ENCODE measurements at places on chromosomes 6 and 20. TPM values are rescaled to one million over a fixed set of nuclear protein-coding genes. Genes with fewer than 3 reads are reported as not detected.

TCEA2 gene
- total RNA-seq = 21.1 TPM

ARFGEF3 gene
- total RNA-seq = 2.2 TPM

EGFL8 gene
- 1.6 TPM for total RNA-seq

CDH4 gene
- 7.8 TPM for total RNA-seq

PDE10A gene
- 0.07 TPM for total RNA-seq

MEP1A gene
- total RNA-seq = not detected

RSPO3 gene
- 0.42 TPM for total RNA-seq

OLIG3 gene
- total RNA-seq = not detected

HLA-DQB2 gene
- not detected for total RNA-seq

LTA gene
- not detected for total RNA-seq

DNA sequence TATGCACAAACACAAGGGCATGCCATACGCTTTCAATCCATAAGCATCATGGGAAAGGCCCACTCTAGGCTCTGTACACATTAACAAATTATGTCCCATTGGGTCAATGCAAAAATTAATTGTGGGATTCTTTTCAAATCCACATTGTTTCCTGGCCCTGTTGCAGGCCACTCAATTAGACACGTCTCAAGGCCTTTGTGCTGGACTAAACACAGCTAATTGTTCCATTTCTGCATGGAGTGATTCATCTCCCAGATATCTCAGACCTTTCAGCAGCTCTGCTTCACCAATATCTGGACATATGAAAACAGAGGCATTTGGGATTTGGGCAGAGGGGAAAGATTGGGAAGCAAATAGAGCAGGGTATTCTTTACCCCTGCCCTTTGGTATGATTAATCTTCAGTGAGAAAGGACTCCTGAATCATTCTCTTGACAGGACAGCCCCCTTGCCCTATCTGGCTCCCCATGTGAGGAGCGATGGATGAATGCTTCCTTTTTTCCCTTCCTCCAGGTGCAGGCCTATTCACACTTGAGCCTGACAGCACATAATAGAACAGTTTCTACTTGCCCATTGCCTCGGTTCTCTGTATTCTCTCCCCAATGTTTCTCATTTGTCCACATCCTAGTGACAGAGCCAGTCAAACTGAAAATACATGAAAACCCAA, 547.6 kb downstream of the HAO1 start:
- peak; percentile 13 for DNase-seq

DNA sequence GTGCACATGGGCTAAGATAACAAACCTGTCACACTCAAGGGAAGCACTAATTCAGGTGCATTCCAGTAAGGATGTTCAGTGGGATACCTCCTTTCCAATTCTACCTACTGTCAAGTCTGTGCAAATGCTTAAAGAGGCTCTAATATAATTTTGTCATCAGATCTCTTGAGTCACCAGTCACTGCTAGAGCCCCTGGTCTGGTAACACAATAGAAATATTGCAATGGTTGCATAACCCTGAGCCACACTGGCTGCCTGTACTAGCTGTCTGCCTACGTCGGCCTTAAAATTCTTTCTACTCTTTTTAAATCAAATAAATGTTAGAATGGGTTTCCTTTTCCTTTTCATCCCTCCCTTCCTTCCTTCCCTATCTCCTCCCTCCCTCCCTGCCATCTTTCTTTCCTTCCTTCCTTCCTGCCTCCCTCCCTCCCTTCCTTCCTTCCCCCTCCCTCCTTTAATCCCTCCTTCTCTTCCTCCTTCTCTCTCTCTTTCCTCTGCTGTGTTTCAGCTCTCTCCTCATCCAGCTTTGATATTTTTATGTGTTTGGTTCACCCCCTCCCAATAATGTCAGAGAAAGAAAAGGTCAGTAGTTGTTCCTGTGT, 28.1 kb upstream of the OLIG3 start:
- DNase-seq = no peak

DNA sequence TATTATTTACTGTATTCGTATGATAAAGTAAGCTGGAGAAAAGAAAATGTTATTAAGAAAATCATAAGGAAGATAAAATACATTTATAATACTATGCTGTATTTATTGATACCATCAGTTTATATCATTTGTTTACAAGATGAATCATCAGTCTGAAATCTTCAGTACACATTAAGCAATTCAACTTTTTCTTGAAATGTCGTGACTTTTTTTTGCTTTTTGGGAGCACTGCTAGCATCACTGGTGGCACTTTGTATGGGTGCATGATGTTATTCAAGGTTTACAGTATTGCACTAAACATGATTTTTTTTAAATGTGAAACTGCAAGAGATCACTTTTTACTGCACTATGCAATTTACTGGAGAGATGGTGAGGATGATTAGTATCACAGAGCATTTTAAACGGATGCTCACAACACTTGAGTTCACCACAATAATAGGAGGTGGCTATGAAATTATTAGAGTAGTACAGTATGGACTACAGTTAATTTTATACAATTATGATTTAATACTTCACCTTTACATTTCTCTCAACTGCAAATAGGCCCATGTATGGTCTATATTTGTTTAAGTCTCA, 85.9 kb downstream of the SNAP25 start:
- DNase-seq = no peak

- no peak for DNase-seq
Measured at GRCh38 chr6:103011605-103012004, 1618.1 kb downstream of the GRIK2 start.

- peak; percentile 69 for DNase-seq
Measured at GRCh38 chr6:13807696-13808095, 6.7 kb downstream of the MCUR1 start.

DNA sequence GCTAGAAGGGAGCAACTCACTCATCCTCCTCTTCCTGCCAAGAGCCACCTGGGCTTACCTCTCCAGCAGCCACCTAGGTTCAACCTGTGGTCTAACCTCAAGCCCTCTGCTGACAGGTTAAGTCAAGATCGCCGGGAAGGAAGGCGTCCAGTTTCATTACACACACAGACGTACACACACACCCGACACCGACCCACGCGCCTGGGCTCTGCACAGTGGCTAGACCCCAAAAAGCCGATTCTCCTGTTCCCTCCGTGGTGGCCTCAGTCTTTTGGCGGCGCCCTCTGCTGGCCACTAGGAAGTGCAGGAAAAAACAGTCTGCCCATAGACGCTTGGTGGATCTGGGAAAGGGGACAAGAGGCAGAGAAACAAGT, 52.8 kb downstream of the MRPL14 start:
- peak; percentile 85 for DNase-seq

- peak; percentile 64 for DNase-seq
Measured at GRCh38 chr6:79538106-79538971, 1.1 kb upstream of the LCA5 start.

DNA sequence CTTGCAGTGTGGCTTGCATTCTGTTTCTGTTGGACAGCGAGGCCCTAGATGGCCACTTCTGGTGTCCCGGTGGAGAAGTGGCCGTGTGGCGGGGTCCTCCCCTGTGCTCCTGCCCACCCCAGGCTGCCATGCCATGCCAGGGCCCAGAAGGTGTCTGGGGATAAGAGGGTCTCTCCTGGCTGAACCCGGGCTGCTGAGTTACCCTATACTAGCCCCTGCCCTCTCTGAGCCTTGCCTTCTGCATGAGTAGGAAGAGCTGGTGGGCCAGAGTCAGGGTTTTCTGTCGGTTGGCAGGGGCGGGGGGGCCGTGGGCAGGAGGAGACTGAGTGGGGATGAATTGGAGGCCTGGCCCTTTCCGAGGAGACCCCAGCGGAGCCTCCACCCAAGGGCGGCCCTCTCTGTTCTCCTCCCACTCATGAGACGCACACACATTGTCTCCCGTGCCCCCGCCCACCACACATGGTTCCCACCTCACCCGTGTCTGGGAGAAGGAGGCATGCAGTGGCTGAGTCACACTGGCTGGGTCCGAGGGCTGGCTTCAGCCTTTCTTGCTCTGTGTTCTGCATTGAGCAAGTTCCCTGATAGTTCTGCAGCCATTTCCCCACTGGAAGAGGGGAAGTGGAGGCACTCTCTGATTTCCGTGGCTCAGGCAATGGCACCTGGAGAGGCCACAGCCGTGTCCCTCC, 24.6 kb downstream of the VSTM2L start:
- no peak for DNase-seq

GRCh38 chr6:2162079-2162445, 83.3 kb downstream of the GMDS start:
- DNase-seq = peak; percentile 76

- DNase-seq = peak; percentile 15
Measured at GRCh38 chr6:113732384-113732966, 124.7 kb upstream of the MARCKS start.

- peak; percentile 38 for DNase-seq
Measured at GRCh38 chr6:36985417-36985807, 584 bp downstream of the MTCH1 start.

- DNase-seq = no peak
Measured at GRCh38 chr6:97009781-97010492, 85.4 kb downstream of the KLHL32 start.

- peak; percentile 19 for DNase-seq
Measured at GRCh38 chr20:6783752-6784151, 16.3 kb downstream of the BMP2 start.

- DNase-seq = no peak
Measured at GRCh38 chr20:58677079-58677604, 15.5 kb upstream of the NPEPL1 start.

GRCh38 chr6:144580039-144580438, 294.9 kb downstream of the UTRN start:
- no peak for DNase-seq

DNA sequence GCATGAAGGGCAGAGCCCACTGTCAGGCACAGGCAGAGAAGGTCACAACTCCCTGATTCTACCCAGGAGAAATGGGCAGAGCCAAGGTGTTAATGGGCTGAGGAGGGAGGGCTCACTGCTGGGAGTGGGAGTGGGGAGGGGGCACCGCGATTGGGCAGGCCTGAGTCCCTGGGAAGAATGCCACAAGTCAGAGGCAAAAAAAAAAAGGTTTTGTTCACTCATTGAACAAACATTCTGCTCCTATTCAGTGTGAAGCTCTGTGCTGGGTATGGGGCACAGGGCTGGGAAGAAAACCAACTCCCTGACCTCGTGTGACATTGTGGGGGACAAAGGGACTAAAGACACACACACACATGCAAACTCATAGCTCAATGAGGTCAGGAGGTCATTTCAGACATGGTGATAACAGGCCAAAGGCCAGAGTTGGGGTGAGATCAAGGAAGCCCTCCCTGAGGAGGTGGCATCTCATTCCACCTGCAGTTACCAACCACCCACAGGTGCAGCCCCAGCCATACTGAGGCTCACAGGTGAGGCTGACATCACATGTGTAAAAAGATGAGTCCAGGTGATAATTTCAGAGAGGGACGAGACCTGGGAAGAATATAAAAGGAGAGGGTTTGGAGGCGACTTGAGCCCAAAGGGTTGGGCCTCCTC, 3.2 kb upstream of the PMEPA1 start:
- DNase-seq = no peak

DNA sequence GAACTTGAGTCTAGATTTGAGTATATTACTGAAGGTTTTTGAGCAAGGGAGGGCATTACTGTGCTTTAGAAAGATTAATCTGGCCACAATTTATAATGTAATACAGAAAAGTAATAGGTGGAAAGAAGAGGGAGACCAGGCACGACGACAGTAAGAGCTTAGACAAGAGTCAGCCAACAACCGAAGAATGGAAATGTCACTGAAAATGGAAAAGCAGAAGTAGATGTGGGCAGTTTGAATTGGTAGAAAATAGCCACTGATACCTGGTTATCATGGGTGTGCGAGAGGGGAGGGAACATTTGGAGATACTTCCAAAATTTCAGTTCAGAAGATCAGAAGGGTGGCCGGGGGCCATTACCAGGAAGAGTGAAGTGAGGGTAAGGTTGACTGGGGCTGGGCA, 339.1 kb downstream of the UTRN start:
- DNase-seq = no peak

- peak; percentile 34 for DNase-seq
Measured at GRCh38 chr6:121443971-121444541, 8.6 kb downstream of the GJA1 start.

GRCh38 chr6:144659202-144660182, 374.4 kb downstream of the UTRN start:
- DNase-seq = peak; percentile 90

Measured in M059J (cell line).